Hair follicular keratinocyte (primary cell): ENCODE measurements at places on chromosomes 7 and 10. TPM values are rescaled to one million over a fixed set of nuclear protein-coding genes. Genes with fewer than 3 reads are reported as not detected.

TSPAN12 gene
- total RNA-seq: not detected in 2 replicates

RBM33 gene
- 12.3 and 16.1 TPM in 2 replicates for total RNA-seq

BTAF1 gene
- 13.6 and 14.7 TPM in 2 replicates for total RNA-seq

ADAM8 gene
- total RNA-seq: 115 and 143 TPM in 2 replicates

FAM25C gene
- 14.0 TPM in 1 of 2 replicates, not detected in the other for total RNA-seq

H2BK1 gene
- total RNA-seq: not detected in 2 replicates

CYP2C8 gene
- total RNA-seq: not detected in 2 replicates

DDC gene
- not detected in 2 replicates for total RNA-seq

DCLRE1C gene
- 6.6 and 8.7 TPM in 2 replicates for total RNA-seq

GALNT17 gene
- total RNA-seq: not detected in 2 replicates

LGI1 gene
- total RNA-seq: not detected in 2 replicates

UNCX gene
- total RNA-seq: not detected in 2 replicates

ZNF425 gene
- total RNA-seq: 0.94 and 2.5 TPM in 2 replicates

C10orf62 gene
- not detected in 2 replicates for total RNA-seq

DMTF1 gene
- 18.5 and 25.4 TPM in 2 replicates for total RNA-seq

LIPM gene
- not detected in 2 replicates for total RNA-seq

LRRD1 gene
- not detected in 2 replicates for total RNA-seq

GJD4 gene
- not detected in 2 replicates for total RNA-seq

ASZ1 gene
- not detected in 2 replicates for total RNA-seq

DGKB gene
- not detected in 2 replicates for total RNA-seq

SEMA3D gene
- total RNA-seq: 0.04 and 0.08 TPM in 2 replicates

TWIST1 gene
- 0.34 TPM in 1 of 2 replicates, not detected in the other for total RNA-seq

FAM131B gene
- total RNA-seq: 0.08 and 0.19 TPM in 2 replicates

SKAP2 gene
- total RNA-seq: 10.7 and 12.1 TPM in 2 replicates

WDR91 gene
- 10.7 and 18.5 TPM in 2 replicates for total RNA-seq

HOXA11 gene
- 0.34 and 1.3 TPM in 2 replicates for total RNA-seq

ASB10 gene
- total RNA-seq: not detected in 2 replicates

PIP gene
- total RNA-seq: not detected in 2 replicates

SORCS3 gene
- total RNA-seq: not detected in 2 replicates

ENO4 gene
- not detected in 2 replicates for total RNA-seq

TUBB8 gene
- not detected in 2 replicates for total RNA-seq

PPIA gene
- total RNA-seq: 5,099 and 5,600 TPM in 2 replicates

OR6B1 gene
- not detected in 2 replicates for total RNA-seq

TEX36 gene
- not detected in 2 replicates for total RNA-seq

CALN1 gene
- total RNA-seq: not detected in 2 replicates

MUC12 gene
- total RNA-seq: 1.7 TPM in 1 of 2 replicates, not detected in the other

HOXA7 gene
- total RNA-seq: 2.4 and 3.6 TPM in 2 replicates

FKBP6 gene
- total RNA-seq: not detected in 2 replicates

AGAP5 gene
- total RNA-seq: 1.2 and 3.2 TPM in 2 replicates

ZSCAN25 gene
- 5.6 and 10.6 TPM in 2 replicates for total RNA-seq

ZNF239 gene
- 0.72 and 1.3 TPM in 2 replicates for total RNA-seq

CELF2 gene
- 2.0 and 3.9 TPM in 2 replicates for total RNA-seq
